Sciatic nerve (tissue), 2 donors: ENCODE measurements at places on chromosomes 2 and 18.

GRCh38 chr2:9060819-9061218, 57.3 kb upstream of the MBOAT2 start:
- DNase-seq: no peak

- DNase-seq: no peak
These were observed 72.1 kb downstream of the COL6A3 start for GRCh38 chr2:237341872-237342271.

DNA sequence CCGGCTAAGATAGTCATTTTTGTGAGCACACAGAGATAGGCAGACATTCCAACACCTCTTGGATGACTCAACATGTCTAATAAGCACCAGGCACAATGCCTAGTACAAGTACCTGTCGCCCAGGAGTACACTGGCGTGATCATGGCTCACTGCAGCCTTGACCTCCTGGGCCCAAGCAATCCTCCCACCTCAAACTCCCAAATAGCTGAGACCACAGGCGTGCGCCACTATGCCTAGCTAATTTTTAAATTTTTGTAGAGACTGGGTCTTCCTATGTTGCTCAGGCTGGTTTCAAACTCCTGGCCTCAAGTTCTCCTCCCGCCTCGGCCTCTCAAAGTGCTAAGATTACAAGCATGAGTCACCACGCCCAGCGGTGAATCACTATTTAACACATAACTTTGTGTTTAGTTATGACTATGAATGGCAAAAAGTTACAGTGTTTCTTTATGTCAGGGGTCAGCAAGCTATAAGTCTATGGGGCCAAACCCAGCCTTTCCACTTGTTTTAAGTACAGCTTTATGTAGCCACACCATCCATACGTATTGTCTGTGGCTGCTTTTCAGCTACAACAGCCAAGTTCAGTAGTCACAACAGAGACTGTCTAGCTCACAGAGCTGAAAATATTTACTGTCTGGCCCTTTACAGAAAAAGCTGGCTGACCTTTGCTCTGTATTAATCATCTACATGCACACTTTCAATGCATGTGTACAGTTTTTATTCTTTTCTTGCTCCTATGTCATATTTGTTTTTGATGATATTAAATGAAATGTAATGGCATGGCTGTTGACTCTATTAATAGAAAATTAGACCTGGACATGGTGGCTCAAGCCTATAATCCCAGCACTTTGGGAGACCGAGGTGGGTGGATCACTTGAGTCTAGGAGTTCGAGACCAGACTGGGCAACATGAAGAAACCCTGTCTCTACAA, 18.7 kb downstream of the ORC2 start:
- DNase-seq: no peak

DNA sequence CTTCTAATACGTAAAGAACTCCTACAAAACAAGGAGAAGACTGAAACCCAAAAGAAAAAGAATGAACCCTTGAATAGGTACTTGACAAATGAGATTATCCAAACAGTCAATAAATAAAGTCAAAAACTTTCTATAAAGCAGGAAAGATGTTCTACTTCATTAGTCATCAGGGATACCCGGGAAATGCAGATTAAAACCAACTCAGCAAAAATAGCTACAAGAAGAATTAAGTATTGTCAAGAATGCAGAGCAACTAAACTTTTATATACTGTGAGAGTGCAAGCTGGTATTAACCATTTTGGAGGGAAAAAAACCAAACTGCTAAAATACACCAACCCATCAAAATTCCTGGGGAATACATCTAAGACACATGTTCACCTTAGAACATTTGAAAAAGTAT, 10.4 kb downstream of the TXNL1 start:
- DNase-seq: no peak

- DNase-seq: no peak
These were observed 342.6 kb downstream of the LPIN1 start for GRCh38 chr2:12089001-12089400.

DNA sequence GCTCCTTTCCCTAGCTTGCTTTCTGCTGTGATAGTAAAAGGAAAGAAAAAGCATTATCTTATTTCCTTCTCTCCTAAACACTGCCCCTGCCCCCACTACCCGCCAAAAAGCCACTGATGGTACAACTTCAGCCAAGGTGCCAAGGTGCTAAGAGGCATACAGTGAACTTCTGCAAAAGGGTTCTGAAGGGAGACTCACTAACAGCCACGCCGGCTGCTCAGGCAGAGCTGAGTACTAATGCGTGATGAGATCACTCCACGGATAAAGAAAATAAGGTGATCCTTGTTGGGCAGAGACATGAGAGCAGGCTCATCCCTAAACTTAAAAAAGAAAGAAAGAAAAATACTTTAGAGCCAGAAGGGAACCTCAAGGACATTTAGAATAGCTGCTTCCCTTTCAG, 60.5 kb upstream of the PXDN start:
- DNase-seq: no peak
